Upper lobe of left lung (tissue), 6 donors: ENCODE measurements at places on chromosomes 7 and 10. TPM values are rescaled to one million over a fixed set of nuclear protein-coding genes. Genes with fewer than 3 reads are reported as not detected.

DNA sequence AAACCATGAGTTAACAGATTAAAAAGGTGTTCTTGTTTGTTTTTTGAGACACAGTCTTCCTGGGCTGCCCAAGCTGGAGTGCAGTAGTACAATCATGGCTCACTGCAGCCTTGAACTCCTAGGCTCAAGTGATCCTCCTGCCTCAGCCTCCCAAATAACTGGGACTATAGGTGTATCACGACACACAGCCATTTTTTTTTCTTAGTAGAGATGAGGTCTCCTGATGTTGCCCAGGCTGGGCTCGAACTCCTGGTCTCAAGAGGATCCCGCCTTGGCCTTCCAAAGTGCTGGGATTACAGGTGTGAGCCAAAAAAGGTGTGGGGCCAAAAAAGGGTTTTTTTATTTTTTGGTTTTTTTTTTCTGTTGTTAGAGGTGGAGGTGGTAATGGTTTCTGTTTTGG is 29.3 kb downstream of the KMT2C start:
- DNase-seq = no peak

GRCh38 chr7:4525884-4526283 is 156.2 kb upstream of the FOXK1 start:
- no peak for DNase-seq

GRCh38 chr10:86876748-86877147 is 80.7 kb downstream of the MMRN2 start:
- DNase-seq = no peak

DNA sequence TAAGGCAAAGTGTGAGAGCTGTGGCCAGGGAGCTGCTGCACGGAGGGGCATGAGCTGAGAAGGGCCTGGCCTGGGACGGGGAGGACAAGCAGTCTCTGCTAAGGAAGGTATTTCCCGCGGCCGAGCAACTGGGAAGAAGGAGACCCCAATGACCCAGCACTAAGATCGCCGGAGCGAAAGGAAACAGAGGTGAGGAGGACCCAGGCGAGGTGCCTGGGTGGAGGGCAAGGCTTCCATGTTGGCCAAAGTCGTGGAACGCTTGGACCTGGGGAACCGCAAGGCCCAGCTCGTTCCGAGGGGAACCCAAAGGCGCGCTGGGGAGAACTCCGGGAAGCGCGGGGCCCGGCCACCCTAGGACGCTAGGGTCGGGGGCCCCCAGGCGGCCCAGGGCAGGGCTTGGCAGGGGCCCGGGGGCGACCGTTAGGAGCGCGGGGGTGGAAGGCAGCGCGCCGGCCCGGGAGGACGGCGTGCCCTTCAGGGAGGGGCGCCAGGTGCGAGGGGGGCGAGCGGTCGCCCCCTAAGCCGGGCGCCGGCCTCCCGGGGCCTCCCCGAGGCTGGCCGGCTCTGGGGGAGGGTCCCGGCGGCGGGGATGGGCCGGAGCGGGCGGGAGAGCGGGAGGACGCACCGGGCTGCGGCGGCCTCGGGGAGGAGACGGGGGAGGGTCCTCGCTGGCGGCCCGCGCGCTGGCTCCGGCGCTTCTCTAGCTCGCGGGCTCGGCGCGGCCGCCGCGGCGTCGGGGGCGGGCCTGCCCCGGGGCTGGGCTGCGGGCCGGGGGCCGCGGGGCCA is 545 bp downstream of the GIGYF1 start:
- no peak for DNase-seq

DNA sequence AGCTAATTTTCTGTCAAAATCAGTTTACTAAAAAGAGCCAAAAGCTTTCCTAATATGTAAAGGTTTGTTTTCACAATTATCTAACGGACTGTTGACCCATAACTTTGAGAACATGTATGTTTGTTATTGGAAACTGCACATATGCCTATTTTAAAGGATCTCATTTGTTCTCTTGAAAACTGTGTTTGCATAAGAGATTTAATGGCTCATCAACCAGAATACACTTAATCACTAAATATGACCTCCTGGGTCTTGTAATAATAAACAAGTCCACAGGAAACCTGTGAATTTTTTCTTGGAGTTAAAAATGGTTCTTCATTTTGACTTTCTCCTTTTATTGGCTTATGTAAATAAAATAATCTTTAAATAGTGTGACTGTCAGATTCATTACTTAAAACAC is 48.3 kb upstream of the STEAP1B start:
- no peak for DNase-seq

- no peak for DNase-seq
Measured at GRCh38 chr7:37297546-37297945, 151.1 kb downstream of the ELMO1 start.

DNA sequence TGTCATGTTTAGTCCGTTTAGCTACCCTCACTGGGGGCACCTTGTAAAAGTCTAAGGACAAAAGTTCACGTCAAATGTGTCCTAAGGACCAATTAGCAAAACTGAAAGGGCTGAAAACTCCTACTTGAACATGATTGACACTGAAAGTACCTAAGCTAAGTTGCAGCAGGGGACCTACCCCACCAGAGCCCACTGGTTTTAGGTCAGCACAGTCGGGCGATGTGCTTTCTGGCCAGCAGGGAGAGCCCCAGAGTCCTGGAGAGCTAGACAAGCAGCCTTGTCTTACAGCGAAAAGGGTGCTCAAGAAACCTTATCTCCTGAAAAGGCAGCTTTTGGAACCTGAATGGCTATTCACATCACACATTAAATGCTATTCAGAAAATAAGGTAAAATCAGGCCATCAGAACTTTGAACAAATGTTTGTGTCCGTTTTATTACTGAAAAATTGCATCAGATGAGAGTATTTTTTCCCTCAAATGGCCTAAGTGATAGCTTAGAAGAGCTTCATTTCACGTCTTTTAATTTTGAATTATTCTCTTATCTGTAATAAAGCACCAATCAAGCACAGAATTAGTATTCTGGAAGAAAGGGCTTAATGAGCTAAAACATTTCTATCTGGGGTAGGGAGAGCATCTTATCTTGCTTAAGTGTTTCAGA is 52.2 kb upstream of the MKI67 start:
- DNase-seq = no peak

The GSTO2 gene
- 11.2 TPM for total RNA-seq

The EN2 gene
- total RNA-seq = not detected

The LDB3 gene
- total RNA-seq = 0.76 TPM
